Inflammatory macrophage treated with lipopolysaccharide for 1 hour (primary cell): ENCODE measurements at places on chromosomes 2 and 18.
A peak's percentile ranks its signal among the peaks of the same experiment; 100 is the strongest.

GRCh38 chr2:60821587-60822302 lies 59.6 kb upstream of the REL start:
- peak; percentile 40 for DNase-seq

DNA sequence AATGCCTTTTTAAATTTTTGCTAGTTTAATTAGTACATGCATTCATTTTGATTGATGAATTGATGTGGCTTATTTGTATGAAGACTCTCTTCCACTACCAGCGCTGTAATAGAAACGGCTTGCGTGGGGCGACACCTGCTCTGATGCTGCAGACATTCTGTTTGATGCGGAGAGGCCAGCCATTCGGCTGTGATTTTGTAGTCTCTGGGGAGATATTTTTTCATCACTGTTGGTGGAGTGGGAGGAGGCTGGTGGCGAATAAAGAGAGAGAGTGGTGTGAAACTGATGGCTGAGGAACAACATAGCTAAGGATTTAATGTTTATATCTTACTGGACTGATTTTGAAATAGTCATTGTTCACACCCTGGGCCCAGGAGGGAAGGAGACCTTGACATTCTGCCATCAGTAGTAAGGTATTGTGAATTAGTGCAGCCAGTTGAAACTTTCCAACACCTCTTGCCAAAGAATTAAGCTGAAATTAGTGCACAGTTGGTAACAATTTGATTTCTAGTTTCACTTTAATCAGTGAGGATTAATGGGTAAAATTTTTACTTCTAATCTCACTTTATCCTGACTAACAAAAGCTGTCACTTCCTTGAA lies 224.1 kb downstream of the MTX2 start:
- DNase-seq, result no peak

DNA sequence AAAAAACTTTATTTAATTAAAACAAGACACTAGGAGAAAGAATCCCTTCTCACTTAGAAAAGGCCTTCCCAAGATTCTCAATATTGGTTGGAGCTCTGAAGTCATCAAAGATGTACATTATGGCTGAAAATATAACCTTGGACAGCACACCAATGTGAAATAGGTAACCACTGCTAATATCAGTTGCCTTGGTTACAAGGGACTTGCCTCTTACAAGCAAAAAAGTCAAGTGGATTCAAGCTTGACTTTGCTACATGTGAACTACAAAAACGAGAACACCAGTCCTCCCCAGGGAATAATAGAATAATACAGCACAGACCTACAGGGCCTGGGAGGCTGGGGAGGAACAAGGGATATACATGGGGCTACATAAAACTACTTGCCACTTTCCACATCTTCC lies 46.1 kb downstream of the NABP1 start:
- DNase-seq, result no peak

DNA sequence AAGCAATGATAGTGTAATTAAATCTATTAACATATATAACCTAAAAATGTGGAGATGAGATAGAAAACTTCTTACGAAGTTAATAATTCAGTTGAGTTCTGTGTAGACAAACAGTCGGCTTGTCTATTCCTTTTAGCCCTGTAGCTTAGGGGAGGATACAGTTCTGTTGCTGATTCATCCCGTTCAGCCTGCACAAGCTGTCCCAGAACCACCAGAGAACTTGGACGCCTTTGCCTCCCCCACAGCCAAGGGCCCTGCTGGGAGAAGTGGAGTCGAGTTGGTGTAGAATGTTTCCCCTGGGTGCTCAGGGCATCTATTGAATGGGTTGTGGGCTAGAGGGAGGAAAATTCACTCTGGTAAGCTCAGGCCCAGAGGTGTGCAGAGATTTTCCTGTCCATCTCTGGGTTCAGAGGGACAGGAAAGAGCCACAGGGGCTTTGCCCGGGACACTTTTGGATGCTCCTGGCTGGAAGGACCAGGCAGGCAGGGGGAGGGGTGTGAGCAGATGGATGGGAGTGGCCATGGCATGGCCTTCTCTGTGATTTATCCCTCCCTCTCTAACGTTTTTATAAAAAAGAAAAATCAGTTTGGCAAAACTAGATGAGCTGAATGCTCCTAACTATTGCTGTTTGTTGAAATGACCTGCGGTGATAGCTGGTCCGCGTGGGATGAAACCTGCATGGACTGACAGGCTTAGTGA lies 42.8 kb upstream of the GALR1 start:
- no peak for DNase-seq

GRCh38 chr2:105517814-105518705 lies 119.2 kb upstream of the FHL2 start:
- DNase-seq, result no peak

- DNase-seq, result no peak
Observed at GRCh38 chr2:216622526-216622925, 10.7 kb upstream of the IGFBP2 start.

- DNase-seq, result no peak
Observed at GRCh38 chr2:206218156-206218555, 56.3 kb upstream of the ZDBF2 start.
